Stimulated activated CD8-positive, alpha-beta memory T cell treated with anti-CD3 and anti-CD28 coated beads, Interleukin-12 subunit alpha, Interleukin-12 subunit beta, amount 100 ng/mL, for 1 hour (primary cell): ENCODE measurements at places on chromosomes 7 and 10.

- DNase-seq, result no peak
Measured at GRCh38 chr7:86391813-86392212, 251.9 kb upstream of the GRM3 start.

DNA sequence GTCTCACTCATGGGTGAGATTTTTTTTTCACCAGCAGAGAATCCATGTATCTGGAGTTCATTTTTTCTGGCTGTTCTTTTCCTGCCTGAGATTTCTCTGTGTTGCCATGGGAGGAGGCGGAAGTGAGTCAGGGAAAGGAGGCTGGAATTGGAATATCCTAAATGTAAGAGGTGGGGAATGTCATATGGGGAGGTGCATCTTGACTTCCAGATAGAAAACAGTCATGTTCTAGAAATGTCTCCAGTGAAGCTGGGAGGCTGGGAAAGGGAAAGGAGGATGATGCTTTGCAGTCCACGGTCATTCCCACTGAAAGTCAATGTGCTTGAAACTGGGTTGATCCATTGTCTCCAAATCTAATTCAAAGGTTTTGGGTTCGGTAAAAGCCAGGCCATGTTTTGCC is 39.7 kb upstream of the HPS1 start:
- DNase-seq, result no peak

GRCh38 chr7:121873289-121874194 is 581 bp downstream of the PTPRZ1 start:
- no peak for DNase-seq

DNA sequence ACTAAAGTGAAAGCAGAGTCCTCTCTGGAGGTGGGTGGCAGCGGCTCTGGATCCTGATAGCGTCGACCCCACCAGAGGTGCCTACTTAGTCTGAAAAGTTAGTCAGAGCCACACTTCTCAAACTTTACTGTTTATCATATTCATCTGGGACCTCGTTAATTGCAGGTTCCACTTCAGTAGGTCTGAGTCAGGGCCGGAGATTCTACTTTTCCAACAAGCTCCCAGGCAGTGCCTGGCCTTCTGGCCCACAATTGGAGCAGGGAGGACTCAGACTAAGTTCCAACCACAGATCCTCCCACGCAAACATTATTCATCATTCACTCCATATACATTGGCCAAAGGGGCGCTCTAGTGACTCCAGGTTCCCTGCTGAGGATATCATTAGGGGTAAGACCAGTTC is 78.1 kb downstream of the VSTM4 start:
- no peak for DNase-seq

DNA sequence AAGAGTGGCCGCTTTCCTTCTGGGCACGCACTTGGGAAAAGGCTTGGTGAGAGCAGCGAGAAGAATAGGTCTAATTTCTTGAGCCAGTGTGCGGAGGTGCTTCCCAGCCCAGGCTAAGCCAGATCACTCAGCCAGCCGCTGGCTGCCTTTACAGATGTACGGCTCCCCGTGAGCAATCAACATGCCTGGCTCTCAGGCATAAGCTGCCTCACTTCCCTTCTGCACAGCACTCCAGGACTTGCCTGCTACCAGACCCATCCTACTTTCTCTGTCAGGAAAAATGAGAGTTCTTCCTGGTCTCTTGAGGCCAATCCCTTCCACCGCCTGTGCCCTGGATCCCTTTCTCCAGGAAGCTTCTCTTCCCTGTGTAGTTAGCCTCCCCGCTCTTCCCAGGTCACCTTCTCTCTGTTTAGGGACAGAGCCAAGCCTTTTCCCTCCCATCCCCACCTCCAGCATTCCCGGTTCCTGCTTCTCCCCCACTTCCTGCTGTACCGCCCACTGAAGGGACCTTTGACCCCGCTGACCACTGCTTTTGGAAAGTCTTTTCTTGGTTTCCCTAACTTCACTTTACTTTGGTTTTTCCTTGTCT is 1.1 kb upstream of the ACTR3C start:
- DNase-seq, result no peak
